Amygdala (tissue), 56 donors: ENCODE measurements at places on chromosomes 16 and 17.

DNA sequence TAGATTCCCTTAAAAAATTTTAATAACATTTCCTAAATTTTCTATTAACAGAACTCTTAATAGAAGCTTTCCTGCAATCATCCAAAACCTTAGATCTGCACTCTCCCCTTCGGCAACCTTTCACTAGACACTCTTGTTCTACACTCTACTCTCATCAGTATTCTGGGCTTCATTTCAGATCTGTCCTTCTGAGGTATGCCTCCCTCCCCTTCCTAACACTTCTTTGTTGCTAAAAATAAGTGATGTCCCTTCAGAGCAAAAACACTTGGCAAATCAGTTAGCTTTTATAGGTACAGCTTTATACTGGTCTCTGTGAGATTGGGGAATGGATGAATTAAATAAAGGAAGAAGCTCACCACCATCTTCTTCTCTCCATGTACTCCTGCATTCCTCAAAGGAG, 28.2 kb upstream of the GNAO1 start:
- no peak for DNase-seq

- no peak for DNase-seq
Observed at GRCh38 chr16:7887316-7887715, 554.7 kb downstream of the RBFOX1 start.

DNA sequence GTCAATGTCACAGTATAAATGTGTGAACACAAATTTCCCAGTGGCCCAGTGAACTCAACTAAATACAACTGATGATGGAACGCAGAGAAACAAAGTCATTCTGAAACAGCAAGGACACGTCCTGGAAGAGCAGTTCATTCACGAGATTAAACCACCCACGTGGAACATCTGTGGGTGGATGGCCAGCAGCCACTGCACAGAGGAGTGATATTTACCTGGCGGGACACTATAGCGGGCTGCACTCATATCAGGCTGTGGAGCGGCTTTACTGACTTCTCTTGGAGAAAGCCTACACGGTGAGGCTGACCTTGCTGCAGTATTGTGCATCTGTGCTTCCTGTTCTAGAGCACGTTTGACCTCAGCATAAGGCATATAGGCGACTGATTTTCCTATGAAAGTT, 87.3 kb downstream of the TTC19 start:
- DNase-seq, result no peak

GRCh38 chr17:3447625-3448024, 14.0 kb upstream of the OR1E2 start:
- DNase-seq, result no peak

- DNase-seq, result no peak
Observed at GRCh38 chr17:55983096-55983495, 170.2 kb upstream of the ANKFN1 start.

DNA sequence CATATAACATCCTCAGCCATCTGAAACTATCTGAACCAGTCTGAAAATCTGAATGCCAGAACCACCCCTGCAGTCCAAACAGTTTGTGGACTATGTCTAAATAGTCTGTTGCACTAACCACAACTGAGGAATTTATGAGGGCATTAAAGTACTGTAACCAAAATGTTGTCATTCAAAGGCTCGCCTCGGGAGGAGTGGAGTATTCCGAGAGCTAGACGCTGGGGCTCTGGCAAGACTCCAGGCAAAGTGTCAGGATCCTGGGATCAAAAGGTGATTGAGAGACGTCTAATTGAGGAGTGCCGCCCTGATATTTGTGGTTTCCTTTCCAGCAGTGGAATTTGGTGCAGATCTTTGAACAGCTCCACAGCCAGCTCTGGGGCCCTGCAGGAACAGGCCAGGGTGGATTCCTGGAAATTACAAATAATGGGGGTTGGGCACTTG, 142.9 kb upstream of the MYOCD start:
- DNase-seq, result peak; percentile 1

DNA sequence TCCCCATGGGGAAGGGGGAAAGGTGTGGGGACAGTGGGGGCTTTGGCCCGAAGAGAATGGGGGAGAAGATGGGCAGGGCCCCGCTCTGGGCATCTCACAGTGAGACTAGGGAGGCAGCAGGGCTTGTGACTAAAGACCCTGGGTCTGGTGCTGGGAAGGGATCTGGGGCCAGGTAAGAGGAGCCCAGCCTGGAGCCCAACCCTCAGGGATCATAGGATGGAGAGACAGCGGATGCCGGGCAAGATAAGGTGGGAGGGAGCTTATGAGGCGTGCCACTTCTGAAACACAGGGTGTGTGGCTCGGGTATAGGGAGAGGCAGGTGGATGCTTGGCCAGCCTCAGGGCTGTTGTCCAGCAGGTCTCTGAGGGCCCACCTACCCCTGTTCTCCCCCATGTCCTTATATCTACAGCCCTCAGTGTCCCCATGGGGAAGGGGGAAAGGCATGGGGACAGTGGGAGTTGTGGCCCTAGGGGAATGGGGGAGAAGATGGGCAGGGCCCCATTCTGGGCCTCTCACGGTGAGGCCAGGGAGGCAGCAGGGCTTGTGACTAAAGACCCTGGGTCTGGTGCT, 15.4 kb downstream of the USP6 start:
- no peak for DNase-seq

DNA sequence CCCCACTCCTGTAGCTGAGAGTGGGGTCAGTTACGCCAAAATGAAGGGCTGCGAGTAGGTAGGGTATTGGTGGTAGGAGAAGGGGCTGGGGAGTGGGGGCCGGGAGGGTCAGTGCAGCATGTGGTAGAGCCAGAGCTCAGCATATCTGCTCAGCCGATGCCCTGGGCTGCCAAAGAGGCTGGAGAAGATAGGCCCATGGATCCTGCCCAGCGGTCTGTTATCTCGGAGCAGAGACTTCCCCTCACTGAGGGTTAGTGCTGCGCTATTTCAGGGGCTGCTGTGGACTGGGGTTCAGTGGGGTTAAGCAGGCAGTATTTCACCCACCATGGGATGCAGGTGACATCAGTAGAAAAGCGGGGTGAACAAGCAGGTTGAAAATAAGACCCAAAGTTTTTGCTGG, 19.7 kb downstream of the RHBDL3 start:
- DNase-seq, result no peak
